ENCODE measurements at places on chromosomes 12 and 14.

GRCh38 chr14:74863274-74863673 lies 12.7 kb downstream of the PROX2 start:
- DNase-seq: no peak

DNA sequence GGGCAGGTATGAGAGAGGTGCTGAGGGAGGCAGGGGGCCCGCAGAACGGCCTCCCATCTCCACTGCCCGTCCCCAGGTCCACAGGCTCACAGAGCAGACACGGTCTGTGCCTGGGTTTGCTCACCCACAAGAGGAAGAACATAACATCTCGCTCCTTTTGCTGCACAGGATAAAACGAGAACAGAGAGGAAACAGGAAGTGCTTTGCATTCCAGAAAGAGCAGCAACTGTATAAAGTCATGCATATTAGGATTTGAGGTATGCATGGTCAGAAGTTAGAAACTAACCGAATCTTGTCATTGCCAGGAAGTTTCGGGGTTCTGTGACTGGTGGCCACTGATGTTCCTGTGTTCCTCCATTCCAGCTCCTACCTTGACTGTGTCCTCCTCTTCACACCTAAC lies 25.0 kb downstream of the NTF3 start:
- DNase-seq: no peak

GRCh38 chr12:59627582-59627981 lies 31.8 kb downstream of the SLC16A7 start:
- no peak for DNase-seq

GRCh38 chr12:57750561-57751431 lies 1.3 kb downstream of the CDK4 start:
- no peak for DNase-seq

Measured in NCI-H2081 (cell line).